ENCODE measurements at places on chromosomes 2 and 18.
A peak's percentile ranks its signal among the peaks of the same experiment; 100 is the strongest.

DNA sequence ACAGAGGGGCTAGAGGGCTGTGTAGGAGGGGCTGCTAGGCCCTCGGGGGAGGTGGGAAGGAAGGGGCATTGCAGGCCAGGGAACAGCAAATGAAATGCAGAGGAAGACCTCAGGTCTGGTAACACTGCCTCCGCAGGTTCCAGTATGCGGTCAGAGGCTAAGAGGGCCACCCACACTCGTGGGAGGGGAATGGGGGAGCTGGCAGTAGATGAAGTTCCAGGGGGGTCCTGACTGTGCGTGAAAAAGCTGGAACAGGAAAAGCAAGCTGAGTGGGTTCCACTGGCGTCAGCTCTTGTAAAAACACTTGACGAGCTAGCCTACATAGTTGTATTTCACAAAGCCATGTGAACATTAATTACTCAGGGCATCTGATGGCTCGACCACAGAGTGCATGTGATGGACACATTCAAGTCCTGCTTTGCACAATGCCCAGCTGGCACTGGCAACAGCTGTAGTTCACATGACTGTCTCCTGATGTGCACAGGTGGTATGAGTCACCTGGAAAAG, 29.0 kb upstream of the PTPN4 start:
- no peak for DNase-seq

GRCh38 chr18:47775961-47776360, 154.5 kb downstream of the SMAD2 start:
- no peak for DNase-seq

- DNase-seq: no peak
These were observed 33.9 kb upstream of the TSPYL6 start for GRCh38 chr2:54289917-54290316.

DNA sequence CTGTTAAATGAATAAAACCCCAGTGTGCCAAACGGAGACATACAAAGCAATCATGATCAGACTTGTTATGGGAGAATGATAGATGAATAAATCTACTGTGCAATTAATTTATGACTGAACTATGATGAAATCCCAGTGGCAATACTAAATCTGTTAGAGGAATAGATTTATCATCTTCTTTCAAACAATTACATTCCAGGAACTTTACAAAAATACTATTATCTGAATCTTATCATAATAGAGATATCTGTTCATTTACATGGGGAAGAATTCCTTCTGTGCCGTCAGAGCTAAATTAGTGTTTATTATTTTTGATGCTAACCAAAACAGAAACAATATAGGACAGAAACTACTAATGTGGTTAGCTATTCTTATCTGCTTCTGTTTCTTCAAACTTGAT, 208.5 kb downstream of the CAMKMT start:
- no peak for DNase-seq

DNA sequence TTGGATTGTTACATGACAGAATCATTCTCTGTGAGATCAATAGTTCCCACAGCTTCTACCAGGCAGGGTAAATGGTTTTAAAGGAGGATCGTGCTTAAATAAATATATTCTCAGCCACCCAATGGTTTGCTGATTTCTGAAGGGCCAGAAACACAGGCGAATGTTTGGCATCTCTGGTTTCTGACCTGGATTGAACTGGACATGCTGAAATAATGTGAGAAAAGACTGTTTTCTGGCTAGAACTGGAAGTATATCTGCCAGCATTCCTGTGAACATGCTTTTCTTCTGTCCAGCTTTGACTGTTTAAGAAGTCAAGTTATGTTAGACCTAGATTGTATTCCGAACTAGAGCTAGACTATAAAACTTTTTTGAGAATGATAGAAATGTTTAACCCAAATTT, 77.1 kb upstream of the COL3A1 start:
- no peak for DNase-seq

- DNase-seq: no peak
These were observed 60.9 kb upstream of the RTN4 start for GRCh38 chr2:55111230-55111569.

GRCh38 chr2:204977914-204978313, 432.6 kb downstream of the PARD3B start:
- no peak for DNase-seq

DNA sequence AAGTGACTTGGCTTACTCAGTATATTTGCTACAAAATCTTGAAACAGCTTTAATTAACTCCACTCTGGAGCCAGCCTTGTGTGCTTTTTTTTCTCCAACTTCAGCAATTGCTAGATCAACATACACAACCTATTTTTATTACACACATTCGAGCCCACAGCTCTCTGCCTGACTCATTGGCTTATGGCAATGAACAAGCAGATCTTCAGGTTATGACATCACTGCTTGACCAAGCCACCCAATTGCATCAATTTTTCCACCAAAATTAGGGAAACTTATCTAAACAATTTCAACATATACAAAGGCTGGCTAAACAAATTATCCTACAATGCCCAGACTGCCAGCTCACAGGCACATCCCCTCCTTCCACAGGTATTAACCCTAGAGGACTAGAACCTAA, 39.6 kb upstream of the PDK1 start:
- no peak for DNase-seq

- no peak for DNase-seq
These were observed 29.2 kb downstream of the PARD3B start for GRCh38 chr2:204574486-204574885.

DNA sequence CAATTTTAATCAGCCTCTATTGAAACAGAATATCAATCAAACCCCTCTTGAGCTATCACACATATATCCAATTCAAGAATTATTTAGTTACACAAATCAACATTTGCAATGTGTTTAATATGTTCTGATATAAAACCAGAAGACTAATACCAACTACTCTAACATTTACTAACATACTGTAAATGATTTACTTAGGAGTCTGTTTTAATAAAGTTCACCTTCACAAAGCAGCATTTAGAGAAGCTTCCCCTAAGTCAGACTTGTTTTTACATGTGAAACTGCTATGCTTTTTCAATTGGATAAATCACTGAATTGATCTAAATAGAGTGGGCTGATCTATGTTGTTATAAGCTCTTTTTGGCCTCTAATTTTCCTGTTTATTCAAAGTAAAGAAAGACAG, 18.3 kb downstream of the COL4A3 start:
- DNase-seq: no peak

DNA sequence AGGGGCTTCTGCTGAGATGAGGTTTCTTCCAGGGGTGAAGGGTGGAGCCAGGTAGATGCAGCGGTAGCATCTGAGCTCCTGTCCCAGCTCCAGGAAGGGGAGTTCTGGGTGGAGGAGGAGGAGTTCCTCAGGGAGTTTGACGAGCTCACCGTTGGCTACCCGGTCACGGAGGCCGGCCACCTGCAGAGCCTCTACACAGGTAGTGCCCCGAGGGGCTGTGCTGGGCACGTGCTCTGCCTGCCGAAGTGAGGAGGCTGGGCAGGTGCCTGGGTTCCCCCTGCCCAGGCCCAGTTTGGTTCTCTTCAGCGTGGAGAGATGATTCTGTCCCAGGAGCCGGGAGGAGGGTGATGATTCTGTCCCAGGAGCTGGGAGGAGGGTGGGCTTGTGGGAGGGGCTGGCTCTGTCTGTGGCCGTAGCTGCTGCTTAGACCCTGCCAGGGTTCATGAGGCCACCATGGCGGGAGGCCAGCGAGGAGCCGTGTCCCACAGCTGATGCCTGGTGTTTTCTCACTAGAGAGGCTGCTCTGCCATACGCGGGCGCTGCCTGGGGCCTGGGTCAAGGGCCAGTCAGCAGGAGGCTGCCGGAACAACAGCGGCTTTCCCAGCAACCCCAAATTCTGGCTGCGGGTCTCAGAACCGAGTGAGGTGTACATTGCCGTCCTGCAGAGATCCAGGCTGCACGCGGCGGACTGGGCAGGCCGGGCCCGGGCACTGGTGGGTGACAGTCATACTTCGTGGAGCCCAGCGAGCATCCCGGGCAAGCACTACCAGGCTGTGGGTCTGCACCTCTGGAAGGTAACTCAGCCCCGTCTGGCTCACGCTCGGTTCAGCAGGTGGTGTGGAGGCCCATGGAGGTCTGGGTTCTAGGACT, 8.2 kb downstream of the CAPN10 start:
- no peak for DNase-seq

DNA sequence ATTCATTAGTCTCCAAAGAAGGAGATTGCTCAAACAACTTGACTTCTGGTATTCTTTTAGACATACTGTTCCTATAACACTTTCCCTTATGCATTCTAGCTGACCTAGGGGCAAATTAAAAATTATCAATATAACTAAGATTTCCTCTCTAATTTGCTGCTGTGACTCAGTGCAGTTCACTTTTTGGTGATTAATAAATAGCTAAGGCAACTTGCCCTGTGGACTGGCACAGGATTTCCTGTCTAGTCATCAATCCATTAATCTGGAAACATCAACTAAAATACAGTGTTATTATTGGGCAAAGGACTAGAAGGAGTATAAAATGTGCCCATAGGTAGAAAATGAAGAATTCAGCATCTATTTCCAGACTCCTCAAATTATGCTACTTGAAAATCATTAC, 83.5 kb upstream of the SERPINE2 start:
- DNase-seq: no peak

DNA sequence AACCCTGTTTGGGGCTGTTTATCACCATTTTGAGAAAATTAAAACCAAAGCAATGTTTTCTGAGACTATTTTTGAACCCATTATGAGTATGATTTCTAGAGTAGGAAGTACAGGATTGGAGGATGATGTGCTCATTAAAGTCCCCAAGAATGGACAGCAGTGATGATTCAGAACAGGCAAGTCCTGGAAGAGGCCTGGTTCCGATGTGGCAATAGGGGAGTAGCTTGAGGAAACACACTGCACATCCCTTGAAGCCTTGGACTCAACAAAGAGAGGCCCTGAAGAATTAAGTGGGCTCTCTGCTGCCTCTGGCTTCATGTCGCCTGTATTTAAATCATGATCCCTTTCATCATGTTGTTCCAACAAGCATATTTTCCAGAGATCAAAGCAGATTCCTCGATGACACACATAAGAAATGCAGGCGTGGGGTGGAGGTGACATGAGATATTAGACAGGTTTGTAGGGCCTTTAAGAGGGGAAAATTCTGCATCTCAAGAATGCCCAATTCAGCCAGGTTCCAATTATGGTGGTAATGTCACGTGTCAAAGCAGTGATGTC, 242.2 kb downstream of the FHOD3 start:
- DNase-seq: no peak

DNA sequence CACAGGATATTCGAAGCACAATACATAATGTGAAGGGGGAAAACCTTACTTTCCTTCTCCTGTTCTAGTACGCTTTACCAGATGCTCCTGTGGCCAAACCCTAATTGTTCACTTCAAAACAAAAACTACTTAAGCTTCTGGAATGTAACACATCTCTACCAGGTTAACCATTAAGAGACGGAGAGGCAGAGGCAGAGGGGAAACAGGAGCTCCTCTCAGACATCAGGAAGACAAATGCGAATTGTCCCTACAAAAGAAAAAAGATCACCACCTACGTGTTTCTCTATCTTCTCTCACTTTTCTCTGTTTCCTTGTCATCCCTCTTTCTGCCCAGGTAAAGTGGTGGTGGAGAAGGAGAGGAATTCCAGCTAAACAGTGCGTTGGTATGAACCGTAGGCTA, 266.8 kb downstream of the NRXN1 start:
- no peak for DNase-seq

GRCh38 chr2:166167449-166167848, 39.6 kb upstream of the SCN1A start:
- DNase-seq: no peak

DNA sequence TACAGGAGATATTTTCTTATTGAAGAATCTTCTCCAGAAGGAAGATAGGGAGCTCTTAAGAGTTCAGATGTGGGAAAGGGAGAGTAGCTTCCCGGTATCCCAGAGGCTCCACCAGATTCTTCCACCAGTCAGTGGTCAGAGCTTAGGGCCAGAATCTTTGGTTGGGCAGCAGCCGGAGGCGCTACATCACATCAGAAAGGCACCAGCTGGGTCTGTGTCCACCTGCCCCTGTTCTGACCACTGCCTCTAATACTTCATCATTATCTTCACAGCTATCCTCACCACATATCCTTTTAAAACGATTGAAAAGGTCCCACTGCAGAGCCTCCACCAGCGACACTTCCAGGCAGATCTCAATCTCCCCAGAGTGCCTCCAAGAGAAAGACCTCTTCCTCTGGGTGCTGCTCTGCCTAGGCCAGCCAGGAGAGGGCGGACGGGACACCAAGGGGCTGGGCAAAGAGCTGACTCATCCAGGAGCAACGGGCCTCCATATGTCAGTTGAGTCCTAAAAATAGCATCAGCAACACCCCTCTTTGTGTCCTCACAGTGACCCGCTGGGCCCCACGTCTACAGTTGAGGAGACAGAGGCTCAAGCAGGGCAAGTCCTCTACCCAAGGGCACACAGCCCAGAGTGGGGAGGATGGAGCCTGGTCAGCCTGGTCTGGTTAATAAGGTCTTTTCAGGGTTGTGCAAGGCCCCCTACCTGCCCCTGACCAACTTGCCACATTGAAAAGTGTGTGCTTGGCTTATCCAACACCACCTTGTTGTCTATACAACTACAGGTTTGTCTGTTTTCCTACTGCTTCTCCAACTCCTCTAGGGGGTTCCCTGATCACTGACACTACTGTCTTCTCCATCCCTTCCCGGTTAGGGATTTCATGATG, 81.2 kb downstream of the ADD2 start:
- peak; percentile 48 for DNase-seq

- DNase-seq: no peak
These were observed 113.0 kb downstream of the PTRHD1 start for GRCh38 chr2:24680196-24680595.

- DNase-seq: no peak
These were observed 28.0 kb downstream of the MAL start for GRCh38 chr2:95053543-95053942.

DNA sequence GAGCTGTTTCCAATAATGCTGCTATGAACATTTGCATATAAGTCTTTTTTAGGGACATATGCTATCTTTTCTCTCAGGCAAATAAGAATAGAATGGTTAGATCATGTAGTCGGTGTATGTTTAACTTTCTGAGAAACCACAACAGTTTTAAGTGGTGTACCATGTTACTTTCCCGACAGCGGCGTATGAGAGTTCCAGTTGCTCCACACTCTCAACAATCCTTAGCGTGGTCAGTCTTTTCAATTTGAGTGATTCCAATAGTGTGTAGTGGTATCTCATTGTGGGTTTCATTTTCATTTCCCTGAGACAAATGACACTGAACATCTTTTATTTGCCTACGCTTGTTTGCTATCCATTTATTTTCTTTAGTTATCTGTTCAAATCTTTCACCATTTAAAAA, 149.5 kb downstream of the ACOXL start:
- no peak for DNase-seq

GRCh38 chr2:58494071-58494501, 253.0 kb upstream of the FANCL start:
- no peak for DNase-seq

GRCh38 chr2:624551-625347, 52.5 kb downstream of the TMEM18 start:
- no peak for DNase-seq

GRCh38 chr2:20231159-20231558, 6.2 kb upstream of the SDC1 start:
- peak; percentile 6 for DNase-seq

DNA sequence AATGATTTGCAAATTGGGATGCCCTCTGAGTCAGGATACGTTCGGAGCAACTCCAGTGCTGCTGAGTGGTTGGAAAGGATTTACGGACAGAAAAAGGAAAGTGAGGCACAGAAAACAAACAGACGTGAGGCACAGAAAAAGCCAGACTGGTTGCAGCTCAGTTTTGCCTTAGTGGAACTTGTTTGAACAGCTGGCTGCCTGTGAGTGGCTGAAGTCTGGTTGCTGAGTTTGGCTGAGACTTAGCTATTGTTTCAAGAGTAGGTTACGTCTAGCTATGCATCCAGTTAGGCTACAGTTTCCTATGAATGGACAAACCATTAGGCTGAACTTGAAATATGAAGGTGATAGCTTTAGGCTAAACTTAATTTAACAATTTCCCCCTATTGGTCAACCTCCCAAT, 256.6 kb downstream of the VAPA start:
- DNase-seq: no peak

GRCh38 chr2:1707771-1708418, 36.4 kb downstream of the PXDN start:
- DNase-seq: no peak
